ENCODE measurements at places on chromosomes 12 and 14. TPM values are rescaled to one million over a fixed set of nuclear protein-coding genes. Genes with fewer than 3 reads are reported as not detected.

CGRRF1 gene
- 13.7 TPM for total RNA-seq

GPN3 gene
- total RNA-seq, result 22.2 TPM

GDF11 gene
- 6.6 TPM for total RNA-seq

SLC10A1 gene
- not detected for total RNA-seq

TAS2R13 gene
- 1.2 TPM for total RNA-seq

ARMH4 gene
- 1.4 TPM for total RNA-seq

OAS3 gene
- 7.1 TPM for total RNA-seq

OR6C3 gene
- not detected for total RNA-seq

ESPL1 gene
- total RNA-seq, result 0.53 TPM

DNA sequence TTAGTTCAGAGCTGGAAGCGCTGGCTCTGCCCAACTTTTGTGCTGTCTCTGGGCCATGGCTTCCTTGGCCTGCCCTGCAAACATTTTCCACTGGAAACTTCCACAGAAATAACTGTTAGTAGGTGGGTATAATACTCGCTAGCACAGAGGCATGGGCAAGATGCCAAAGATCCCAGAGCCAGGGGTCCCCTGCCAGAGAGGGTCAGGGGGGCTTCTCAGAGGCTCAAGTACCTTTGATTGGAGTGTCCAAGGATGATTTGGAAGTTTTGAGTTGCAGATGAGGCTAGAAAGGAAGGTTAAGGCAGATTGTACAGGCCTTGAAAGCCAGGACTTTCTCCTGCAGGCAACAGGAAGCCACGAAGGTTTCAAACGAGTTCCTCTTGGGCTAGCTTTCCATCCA, 187.6 kb downstream of the DICER1 start:
- DNase-seq, result no peak

DNA sequence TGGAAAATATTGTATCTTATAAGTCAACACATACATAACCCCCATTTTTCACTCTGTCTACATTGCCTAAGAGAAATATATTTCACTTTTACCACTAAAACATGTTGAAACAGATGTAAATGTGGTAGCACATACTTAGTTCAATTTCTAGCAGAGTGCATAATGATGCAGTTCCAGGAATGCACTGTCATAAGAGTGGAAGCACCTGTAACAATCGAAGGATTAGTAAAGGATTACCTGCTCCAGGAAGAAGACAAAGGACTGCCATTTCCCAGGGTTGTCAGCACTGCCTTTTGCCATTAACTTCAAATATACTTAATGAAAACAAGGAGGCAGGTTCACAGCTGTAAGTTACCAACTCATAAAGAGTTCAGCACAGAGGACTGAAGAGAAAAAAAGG, 24.6 kb downstream of the DAD1 start:
- no peak for DNase-seq

GRCh38 chr14:75247286-75247922, 31.2 kb upstream of the FOS start:
- no peak for DNase-seq

GRCh38 chr12:6987956-6988553, 17.3 kb downstream of the EMG1 start:
- no peak for DNase-seq

GRCh38 chr14:65251213-65251612, 148.9 kb upstream of the MAX start:
- DNase-seq, result peak; percentile 59

Data from myocyte (in vitro differentiated cells).